ENCODE measurements at places on chromosomes 13 and 19. TPM values are rescaled to one million over a fixed set of nuclear protein-coding genes. Genes with fewer than 3 reads are reported as not detected.

GRCh38 chr19:10669246-10669645, 15.1 kb downstream of the ILF3 start:
- H3K4me1 ChIP-seq = peaks cover 13% of the 10 kb centered on the region
- H3K4me3 ChIP-seq = no peak overlapping the region
- no peak overlapping the region for H3K27ac ChIP-seq
- peaks cover 31% of the 10 kb centered on the region for H3K36me3 ChIP-seq
- H3K27me3 ChIP-seq = no peaks in the 10 kb centered on the region

DNA sequence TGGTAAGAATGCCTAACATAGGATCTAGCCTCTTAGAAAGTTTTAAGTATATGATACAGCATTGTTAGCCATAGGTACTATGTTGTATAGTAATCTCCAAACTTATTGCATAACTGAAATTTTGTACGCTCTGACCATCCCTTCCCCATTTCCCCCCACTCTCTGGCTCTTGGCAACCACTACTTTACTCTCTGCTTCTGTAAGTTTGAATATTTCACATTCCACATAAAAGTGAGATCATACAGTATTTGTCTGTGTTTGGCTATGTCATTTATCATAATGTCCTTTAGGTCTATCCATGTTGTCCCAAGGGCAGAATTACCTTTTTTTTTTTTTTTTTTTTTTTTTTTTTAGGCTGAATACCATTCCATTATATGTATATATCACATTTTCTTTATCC, 396.9 kb downstream of the DLEU7 start:
- H3K4me3 ChIP-seq = no peak overlapping the region
- no peaks in the 10 kb centered on the region for H3K36me3 ChIP-seq
- DNase-seq = no peak
- H3K27me3 ChIP-seq = no peaks in the 10 kb centered on the region
- H3K27ac ChIP-seq = no peak overlapping the region

- H3K4me3 ChIP-seq = no peak overlapping the region
- H3K27me3 ChIP-seq = peaks cover 4% of the 10 kb centered on the region
- no peak overlapping the region for H3K27ac ChIP-seq
- peaks cover 13% of the 10 kb centered on the region for H3K4me1 ChIP-seq
These were observed 1.4 kb downstream of the ZNF780B start for GRCh38 chr19:40054632-40055031.

DNA sequence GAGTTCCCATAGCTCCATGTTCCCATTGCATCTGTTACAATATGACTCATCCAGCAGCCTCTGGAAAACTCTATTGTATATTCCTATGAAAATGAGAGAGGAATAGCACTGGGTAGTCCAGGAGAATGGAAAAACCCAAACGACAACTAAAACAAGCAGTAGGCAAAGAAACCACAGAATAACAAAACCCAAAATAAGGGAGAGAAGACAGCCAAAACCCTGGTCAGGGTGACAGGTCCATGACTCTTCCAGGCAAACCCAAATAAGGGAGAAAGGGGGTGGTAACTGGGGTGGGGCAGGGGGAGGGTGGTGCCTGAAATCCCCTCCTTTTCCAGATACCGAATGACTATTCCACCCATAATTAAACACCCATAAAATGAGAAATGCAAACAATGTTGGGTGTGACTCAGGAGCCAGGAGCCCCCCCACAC, 4.0 kb upstream of the ZNF8 start:
- no peak overlapping the region for H3K4me3 ChIP-seq
- H3K4me1 ChIP-seq = peaks cover 13% of the 10 kb centered on the region
- no peaks in the 10 kb centered on the region for H3K27me3 ChIP-seq
- DNase-seq = no peak
- H3K36me3 ChIP-seq = peaks cover 10% of the 10 kb centered on the region

DNA sequence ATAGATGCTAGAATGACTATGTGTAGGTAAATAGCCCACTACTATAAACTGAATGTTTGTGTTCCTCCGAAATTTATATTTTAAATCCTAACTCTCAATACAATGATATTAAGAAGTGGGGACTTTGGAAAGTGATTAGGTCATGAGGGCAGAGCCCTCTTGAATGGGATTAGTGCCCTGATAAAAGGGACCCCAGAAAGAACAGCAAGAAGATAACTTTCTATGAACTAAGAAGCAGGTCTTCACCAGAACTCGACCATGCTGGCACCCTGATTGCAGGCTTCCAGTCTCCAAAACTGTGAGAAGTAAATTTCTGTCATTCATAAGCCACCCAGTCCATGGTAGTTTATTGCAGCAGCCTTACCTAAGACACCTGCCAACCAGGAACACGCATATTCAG, 33.9 kb downstream of the OXGR1 start:
- H3K27me3 ChIP-seq = no peaks in the 10 kb centered on the region
- no peak overlapping the region for H3K4me3 ChIP-seq

GRCh38 chr19:21221693-21222092, 79.9 kb downstream of the ZNF431 start:
- H3K27ac ChIP-seq = no peak overlapping the region
- no peaks in the 10 kb centered on the region for H3K36me3 ChIP-seq

DNA sequence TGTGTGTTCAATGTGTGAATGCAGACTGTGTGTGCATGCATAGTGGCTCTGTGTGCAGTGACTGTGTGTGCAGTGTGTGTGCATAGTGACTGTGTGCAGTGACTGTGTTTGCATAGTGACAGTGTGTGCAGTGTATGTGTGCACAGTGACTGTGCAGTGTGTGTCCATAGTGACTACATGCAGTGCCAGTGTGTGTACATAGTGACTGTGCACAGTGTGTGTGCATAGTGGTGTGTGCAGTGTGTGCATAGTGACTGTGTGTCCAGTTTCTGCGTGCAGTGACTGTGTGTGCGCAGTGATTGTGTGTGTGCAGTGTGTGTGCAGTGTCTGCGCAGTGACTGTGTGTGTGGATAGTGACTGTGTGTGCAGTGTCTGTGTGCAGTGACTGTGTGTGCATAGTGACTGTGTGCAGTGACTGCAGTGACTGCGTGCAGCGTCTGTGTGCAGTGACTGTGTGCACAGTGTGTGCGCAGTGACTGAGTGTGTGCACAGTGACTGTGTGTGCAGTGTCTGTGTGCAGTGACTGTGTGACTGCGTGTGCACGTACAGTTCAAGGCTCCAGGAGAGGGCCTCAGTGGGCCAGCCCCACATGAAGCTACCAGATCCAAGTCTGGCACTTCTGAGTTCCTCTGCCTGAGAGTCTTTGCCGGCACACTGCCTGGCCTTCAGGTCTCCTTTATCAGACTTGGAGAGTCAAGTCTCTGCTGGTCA, 90.3 kb downstream of the IER2 start:
- no peaks in the 10 kb centered on the region for H3K36me3 ChIP-seq
- no peak for DNase-seq
- H3K4me1 ChIP-seq = peaks cover 3% of the 10 kb centered on the region
- H3K27me3 ChIP-seq = no peaks in the 10 kb centered on the region
- H3K27ac ChIP-seq = no peak overlapping the region

The C19orf67 gene
- total RNA-seq = 0.35 TPM

The RUBCNL gene
- 1.6 TPM for total RNA-seq

The OVOL3 gene
- total RNA-seq = not detected

The NFIC gene
- total RNA-seq = 22.2 TPM
